Testis (tissue), 5 donors: ENCODE measurements at places on chromosomes 1 and 21. TPM values are rescaled to one million over a fixed set of nuclear protein-coding genes. Genes with fewer than 3 reads are reported as not detected.

DNA sequence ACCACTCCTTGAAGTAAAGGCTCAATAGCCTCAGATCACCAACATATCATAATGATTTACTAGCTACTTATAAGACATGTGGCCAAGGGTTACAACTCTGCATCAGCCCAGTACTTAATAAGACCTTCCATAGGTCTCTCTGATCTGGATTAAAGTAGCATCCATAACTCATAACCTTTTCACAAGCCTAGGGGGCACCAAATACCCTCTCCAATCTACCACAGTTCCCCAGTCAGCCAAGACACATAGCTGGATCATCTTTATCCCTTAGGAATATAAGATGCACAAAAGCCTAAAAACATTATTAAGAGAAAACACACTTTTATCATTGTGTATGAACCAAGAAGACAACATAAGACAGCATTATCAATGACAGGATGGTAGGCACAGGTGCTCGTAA lies 22.1 kb downstream of the SSX2IP start:
- DNase-seq: no peak

The PROK1 gene
- 70.6 TPM for total RNA-seq

DNA sequence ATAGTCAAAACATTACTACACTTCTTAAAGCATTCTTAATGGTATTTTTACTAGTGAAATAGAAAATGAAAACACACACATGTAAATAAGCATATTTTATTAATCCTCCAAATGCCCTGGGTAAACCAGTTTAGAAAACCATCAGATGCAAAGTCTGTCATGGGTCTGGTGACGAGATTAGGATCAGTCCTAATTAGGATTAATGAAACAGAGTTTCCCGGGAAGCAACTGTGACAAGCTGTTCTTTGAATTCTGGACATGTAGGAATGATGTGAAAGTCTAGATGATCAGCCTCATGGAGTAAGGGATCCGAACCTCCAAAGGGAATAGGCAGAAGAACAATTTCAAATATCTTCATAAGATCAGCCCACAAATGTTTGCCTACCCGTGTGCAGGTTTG lies 250.2 kb downstream of the KIF26B start:
- DNase-seq: no peak

DNA sequence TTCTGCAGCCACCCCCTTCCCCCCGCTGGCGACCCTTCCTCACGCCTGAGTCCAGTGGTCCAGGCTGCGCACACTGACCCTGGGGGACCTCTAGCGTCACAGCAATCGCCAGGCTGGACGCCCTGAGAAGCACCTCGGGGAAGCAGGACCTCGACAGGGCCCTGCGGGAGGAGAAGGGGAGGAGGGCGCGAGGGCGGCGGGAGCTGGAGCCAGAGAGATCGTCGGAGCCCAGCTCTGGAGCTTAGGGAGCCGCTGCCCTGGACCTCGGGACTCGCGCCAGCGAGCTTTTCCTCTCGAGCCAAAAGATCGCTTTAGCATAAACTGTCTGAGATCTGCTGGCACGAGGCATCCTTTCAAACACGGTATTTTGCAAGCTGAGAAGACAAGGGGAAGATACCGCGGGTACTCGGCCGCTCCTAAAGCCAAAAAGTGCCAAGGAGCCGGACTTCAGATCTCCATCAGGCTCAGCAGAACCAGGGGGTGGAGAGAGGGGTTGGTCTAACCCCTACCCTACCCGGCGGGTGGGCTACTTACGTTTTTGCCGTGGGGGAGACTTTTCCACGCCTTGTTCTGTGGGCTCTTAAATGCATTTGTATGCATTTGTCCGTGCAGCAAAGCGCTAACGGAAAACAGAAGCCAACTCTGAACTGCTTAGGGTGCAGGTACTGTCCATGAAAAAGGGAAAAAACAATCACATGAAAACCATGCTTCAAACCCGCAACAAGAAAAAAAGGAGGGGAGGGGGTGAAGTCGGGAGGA lies 586 bp downstream of the COL24A1 start:
- DNase-seq: peak; percentile 16

The GNG4 gene
- total RNA-seq: 3.2 TPM

The ADGRB2 gene
- 18.0 TPM for total RNA-seq

GRCh38 chr1:13595411-13595810 lies 11.8 kb downstream of the PDPN start:
- DNase-seq: no peak

GRCh38 chr21:29989634-29990234 lies 49.9 kb upstream of the GRIK1 start:
- DNase-seq: no peak

The FCGR1A gene
- 5.6 TPM for total RNA-seq

DNA sequence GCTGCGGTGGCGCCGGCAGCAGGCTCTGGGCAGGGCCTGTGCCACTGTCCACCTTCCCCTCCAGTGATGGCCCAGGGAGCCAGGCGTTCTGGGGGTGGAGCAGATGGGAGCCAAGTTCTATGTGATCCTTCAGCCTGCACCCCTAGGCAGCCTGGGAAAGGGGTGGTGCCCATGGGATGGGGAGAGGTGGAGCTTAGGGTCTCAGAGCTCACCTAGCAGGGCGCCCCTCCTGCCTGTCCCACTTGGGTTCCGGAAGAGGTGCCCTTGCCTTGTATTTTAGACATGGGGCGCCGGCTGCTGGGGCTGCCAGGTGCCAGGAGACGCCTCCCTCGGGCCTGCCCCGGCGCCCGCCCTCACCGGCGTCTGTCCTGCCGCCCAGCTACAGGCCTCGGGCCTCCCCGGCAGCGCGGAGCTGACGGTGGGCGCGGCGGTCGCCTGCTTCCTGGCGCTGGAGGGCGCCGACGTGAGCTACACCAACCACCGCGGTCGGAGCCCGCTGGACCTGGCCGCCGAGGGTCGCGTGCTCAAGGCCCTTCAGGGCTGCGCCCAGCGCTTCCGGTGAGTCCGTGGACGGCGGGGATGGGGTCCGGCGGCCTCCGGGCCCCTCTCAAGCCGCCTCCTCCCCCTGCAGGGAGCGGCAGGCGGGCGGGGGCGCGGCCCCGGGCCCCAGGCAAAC lies 3.1 kb upstream of the MMP23B start:
- no peak for DNase-seq
